Forelimb muscle (tissue), 1 donor: ENCODE measurements at places on chromosomes 7 and 10. TPM values are rescaled to one million over a fixed set of nuclear protein-coding genes. Genes with fewer than 3 reads are reported as not detected.

The FBXL13 gene
- polyA plus RNA-seq = 0.78 TPM

The HNRNPH3 gene
- polyA plus RNA-seq = 167 TPM

The ZNF727 gene
- polyA plus RNA-seq = 0.11 TPM

The HECW1 gene
- 0.23 TPM for polyA plus RNA-seq

The LZTS2 gene
- 60.9 TPM for polyA plus RNA-seq

The BLNK gene
- 1.8 TPM for polyA plus RNA-seq

The MSANTD7 gene
- polyA plus RNA-seq = 10.8 TPM

The ANXA11 gene
- 95.1 TPM for polyA plus RNA-seq

The ARL5B gene
- polyA plus RNA-seq = 21.0 TPM

The NRCAM gene
- 34.9 TPM for polyA plus RNA-seq

The C10orf67 gene
- polyA plus RNA-seq = 0.11 TPM

The OR2A12 gene
- polyA plus RNA-seq = 0.09 TPM

The GPR158 gene
- polyA plus RNA-seq = 0.08 TPM

The TLX1 gene
- not detected for polyA plus RNA-seq

The VIPR2 gene
- 9.4 TPM for polyA plus RNA-seq

The ALOX5 gene
- polyA plus RNA-seq = 1.1 TPM

The SLC13A4 gene
- polyA plus RNA-seq = 1.8 TPM

The ZP3 gene
- polyA plus RNA-seq = 12.1 TPM

The UPP1 gene
- 2.4 TPM for polyA plus RNA-seq

The CXCL12 gene
- polyA plus RNA-seq = 206 TPM

The NET1 gene
- polyA plus RNA-seq = 95.3 TPM

The HELLS gene
- 7.5 TPM for polyA plus RNA-seq

The ELFN1 gene
- polyA plus RNA-seq = 4.7 TPM

The SRRM3 gene
- polyA plus RNA-seq = 0.63 TPM

The OPN1SW gene
- polyA plus RNA-seq = 2.0 TPM

The ANKRD1 gene
- 143 TPM for polyA plus RNA-seq
